ENCODE measurements at places on chromosomes 1 and 21. TPM values are rescaled to one million over a fixed set of nuclear protein-coding genes. Genes with fewer than 3 reads are reported as not detected.

The SLAMF7 gene
- total RNA-seq = 90.0 TPM

The LAMC1 gene
- total RNA-seq = 0.22 TPM

The CCDC17 gene
- 1.7 TPM for total RNA-seq

The LAMC2 gene
- not detected for total RNA-seq

The SPSB1 gene
- 1.5 TPM for total RNA-seq

The CYP4A22 gene
- total RNA-seq = not detected

The ZBTB18 gene
- total RNA-seq = 8.2 TPM

DNA sequence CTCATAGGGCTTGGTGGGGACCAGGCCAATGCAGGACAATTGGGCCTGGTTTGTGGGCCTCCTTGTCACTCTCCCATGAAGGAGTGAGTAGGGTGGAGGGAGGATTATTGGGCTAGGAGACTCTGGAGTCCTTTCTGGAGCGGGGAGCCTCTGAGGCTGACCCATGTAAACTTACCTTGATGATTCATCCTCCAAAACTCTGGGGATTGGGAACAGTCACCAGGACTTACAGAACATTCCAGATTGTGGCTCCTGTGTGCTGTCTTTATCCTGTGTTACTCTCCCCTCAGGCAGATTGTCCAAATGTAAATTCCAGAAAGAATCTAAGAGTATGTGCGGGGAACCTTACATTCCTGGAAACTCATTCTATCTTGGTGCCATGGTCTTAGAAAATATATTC lies 197.6 kb downstream of the CAMTA1 start:
- no peak overlapping the region for H3K4me3 ChIP-seq
- H3K27ac ChIP-seq = no peak overlapping the region
- no peak for DNase-seq
- no peaks in the 10 kb centered on the region for H3K4me1 ChIP-seq

DNA sequence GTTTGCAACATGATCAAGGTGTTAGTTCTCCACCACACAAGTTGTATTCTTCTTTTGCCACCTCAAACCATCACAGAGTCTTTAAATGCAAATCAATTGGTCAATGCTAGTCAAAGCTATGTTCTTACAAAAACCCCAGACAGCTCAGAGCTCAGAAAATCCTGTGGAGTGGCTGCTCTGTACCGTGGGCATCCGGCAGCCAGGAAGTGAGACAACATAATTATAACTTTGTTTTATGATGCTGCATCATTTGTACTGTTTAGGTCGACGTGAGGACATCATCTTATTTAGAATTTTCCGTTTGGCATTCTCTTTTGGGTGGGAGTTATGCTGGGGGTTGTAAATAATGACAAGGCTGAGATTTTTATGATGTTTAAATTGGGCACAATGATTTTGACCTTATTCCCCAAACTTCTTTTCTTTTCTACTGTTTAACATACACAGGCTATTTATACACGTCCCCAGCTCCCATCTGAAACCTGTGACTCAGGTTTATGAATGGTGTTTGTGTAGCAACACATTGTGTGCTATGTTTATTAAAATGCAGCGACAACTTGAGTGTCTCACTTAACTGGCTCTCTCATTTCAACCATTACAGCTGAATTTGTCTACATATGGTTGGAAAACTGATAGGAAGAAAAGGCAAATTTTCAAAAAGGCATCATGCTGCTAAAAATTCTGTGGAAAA lies 124.0 kb downstream of the CNIH3 start:
- no peak for DNase-seq
- H3K4me1 ChIP-seq = peaks cover 16% of the 10 kb centered on the region
- no peak overlapping the region for H3K4me3 ChIP-seq

DNA sequence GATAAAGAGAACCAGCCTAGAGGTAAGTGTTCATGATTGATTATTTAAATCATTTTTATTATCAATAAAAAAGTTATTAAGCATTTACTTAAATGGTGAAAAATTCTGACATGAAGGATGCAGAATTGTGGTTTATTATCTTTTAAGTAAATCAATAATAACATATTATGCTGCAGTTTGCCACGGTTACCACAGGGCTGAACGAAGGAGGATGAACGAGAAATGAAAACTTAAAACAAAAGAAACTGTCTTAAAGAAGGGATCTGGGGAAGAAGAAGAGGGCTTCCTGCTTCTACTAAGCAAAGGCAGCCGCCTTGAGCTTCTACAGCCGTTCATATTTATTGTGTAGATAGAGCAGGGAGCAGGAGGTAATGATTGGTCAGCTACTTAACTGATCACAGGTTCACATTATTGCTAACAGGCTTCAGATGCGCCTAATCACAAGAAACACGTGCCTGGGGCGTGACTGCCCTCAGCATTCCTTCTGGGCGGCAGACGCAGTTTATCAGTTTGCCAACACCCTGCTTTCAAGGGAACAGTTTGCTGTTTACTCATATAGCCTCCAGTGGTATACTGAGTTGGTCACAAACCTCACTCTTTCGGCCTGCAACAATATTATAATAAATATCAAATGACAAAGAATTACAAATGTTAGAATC lies 5.8 kb upstream of the FNBP1L start:
- no peaks in the 10 kb centered on the region for H3K36me3 ChIP-seq
- H3K27ac ChIP-seq = no peak overlapping the region
- no peak overlapping the region for H3K4me3 ChIP-seq
- no peaks in the 10 kb centered on the region for H3K4me1 ChIP-seq
- no peak for DNase-seq

DNA sequence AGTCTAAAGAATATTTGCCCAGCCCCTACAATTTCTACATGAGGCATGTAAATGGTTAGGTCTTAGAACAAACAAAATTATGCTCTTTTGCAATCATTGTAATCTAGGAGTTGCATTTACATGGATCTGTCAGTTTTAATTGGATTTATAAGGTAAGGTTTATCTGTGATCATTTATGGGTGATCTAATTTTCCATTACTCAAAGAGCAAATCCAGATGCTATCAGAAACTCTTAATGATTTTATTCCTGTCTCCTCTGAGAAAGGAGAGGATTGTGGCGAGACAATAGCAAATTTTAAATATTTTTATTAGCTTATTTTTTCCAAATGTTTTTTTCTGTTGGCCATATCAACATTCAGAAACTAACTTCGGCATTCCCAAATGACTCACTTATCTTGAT lies 14.2 kb upstream of the NEGR1 start:
- H3K27ac ChIP-seq = no peak overlapping the region
- no peak overlapping the region for H3K4me3 ChIP-seq
- DNase-seq = no peak
- no peaks in the 10 kb centered on the region for H3K36me3 ChIP-seq
- H3K27me3 ChIP-seq = peaks cover 3% of the 10 kb centered on the region
- H3K4me1 ChIP-seq = no peaks in the 10 kb centered on the region

- no peak overlapping the region for H3K27ac ChIP-seq
- no peak overlapping the region for H3K4me3 ChIP-seq
- H3K4me1 ChIP-seq = no peaks in the 10 kb centered on the region
- H3K36me3 ChIP-seq = no peaks in the 10 kb centered on the region
- no peaks in the 10 kb centered on the region for H3K27me3 ChIP-seq
Measured at GRCh38 chr1:247822060-247822459, 1.9 kb downstream of the OR14A16 start.

DNA sequence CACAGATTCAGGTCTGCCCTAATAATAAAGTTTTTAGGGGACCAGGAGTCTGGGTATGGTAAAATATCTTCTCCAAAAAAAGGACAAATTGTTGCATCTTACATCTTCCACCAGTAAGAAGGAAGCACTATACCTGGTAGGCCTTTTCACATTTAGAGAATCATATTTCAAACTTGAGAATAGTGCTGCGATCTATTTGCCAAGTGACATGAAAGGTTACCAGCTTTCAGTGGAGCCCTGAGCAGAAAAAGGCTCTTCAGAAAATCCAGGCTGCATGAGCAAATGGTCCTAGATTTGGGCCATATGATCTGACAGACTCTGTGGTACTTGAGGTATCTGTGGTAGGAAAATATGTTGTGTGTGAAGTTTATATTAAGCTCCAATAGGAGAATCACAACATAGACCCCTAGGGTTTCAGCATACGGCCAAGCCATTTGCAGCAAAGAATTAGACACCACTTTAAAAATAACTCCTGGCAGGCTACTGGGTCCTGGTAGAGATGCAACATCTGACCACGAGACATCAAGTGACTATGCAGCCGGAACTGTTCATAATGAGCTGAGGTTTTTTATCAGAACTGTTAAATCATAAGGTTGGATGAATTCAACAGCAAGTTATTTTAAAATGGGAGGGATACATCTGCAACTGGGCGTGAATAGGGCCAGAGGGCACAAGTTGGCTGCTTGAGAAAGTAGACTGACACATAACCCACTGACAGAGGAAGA lies 38.6 kb upstream of the CCDC190 start:
- peaks cover 5% of the 10 kb centered on the region for H3K27me3 ChIP-seq
- no peak overlapping the region for H3K27ac ChIP-seq
- no peaks in the 10 kb centered on the region for H3K4me1 ChIP-seq
- no peak for DNase-seq

DNA sequence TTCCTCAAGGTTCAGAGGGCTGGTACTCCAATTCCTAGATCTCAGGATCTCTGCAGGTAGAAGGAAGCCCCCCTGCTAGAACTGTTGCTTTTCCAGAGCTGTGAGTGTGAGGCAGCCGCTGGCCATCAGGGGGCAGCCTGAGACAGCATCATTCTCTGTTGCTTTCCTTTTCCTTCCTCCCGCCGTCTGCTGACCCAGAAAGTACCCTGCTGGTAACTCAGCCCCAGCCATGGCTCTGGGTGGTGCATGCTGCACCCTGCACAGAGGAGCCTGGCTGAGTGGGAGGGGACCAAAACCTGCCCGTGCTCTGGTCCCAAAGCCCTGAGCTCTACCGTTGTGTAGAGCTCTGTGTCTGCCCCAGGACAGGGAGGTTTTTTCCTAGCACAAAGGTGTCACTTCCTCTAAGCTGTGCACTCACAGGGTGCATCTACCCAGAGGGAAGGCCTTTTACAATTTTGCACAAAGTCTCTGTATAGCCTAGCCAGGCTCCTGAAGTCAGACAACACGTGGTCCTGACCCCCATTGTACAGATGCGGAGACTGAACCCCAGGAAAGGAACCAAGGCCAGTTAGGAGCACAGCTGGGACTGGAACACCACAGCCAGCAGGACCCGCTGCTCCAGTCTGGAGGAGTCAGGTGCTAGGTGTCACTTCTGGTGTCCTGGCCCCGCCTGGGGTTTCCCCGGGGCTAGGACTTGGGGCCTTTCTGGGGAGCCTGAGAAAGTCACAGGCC lies 5.6 kb upstream of the FAM131C start:
- H3K4me3 ChIP-seq = peak overlapping the region; percentile 54
- H3K27ac ChIP-seq = peak overlapping the region; percentile 67
- peaks cover 5% of the 10 kb centered on the region for H3K27me3 ChIP-seq

GRCh38 chr1:192010406-192010805 lies 147.9 kb upstream of the RGS18 start:
- no peaks in the 10 kb centered on the region for H3K27me3 ChIP-seq
- no peak overlapping the region for H3K4me3 ChIP-seq
- H3K27ac ChIP-seq = no peak overlapping the region
- H3K4me1 ChIP-seq = no peaks in the 10 kb centered on the region
- DNase-seq = no peak
- no peaks in the 10 kb centered on the region for H3K36me3 ChIP-seq

DNA sequence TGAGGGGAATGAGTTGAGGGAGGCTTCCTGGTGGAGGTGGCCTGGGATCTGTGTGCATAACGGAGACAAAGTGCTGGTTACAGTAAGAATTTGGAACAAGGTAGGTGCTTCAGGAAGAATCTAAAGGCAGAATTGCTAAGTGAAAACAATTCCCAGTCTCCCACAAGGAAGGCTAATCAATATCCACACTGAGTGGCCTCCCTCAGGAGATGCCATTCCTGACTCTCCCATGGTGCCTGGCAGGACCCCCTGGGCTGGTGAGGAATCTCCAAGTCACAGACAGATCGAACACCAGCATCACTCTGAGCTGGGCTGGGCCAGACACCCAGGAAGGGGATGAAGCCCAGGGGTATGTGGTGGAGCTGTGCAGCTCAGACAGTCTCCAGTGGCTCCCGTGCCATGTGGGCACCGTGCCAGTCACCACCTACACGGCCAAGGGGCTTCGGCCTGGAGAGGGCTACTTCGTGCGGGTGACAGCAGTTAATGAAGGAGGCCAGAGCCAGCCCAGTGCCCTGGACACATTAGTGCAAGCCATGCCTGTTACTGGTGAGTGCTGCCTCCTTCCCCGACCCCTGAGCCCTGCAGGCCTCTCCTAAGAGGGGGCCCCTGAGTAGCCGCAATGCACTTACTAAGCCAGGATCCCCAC lies 30.7 kb downstream of the IGFN1 start:
- H3K27me3 ChIP-seq = no peaks in the 10 kb centered on the region
- no peaks in the 10 kb centered on the region for H3K36me3 ChIP-seq
- H3K4me3 ChIP-seq = no peak overlapping the region
- DNase-seq = no peak

DNA sequence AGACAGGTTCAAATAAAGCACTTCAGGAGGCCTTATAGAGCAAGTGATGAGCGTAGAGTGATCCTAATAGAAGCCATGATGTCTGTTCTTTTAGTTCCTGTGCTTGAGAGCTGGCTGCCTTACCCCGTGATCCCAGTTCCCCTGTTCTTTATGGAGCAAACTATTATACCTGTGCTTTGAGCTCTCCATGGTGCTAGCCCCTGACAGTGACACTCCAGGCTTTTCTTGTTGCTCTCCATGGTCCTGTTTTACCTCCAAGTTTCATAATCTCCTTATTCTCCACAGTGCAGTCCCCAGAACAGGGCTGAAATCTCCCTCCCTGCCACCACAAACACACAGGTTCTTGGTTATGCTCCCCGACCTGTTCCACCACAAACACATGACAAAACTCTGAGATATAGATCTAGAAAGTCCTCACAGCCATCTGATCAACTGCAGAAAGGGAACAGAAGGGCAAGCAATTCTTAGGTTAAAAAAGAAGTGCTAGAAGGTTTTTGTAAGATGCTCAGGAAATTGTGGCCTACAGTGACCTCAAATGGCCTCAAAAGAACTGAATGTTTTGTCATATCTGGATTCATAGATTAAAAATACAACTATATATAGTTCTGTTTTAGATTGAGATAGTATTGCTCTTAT lies 6.0 kb downstream of the CADM3 start:
- H3K36me3 ChIP-seq = no peaks in the 10 kb centered on the region
- H3K27ac ChIP-seq = no peak overlapping the region
- peak; percentile 63 for DNase-seq
- H3K4me1 ChIP-seq = no peaks in the 10 kb centered on the region

- H3K27ac ChIP-seq = no peak overlapping the region
- no peaks in the 10 kb centered on the region for H3K4me1 ChIP-seq
- peaks cover 6% of the 10 kb centered on the region for H3K27me3 ChIP-seq
Measured at GRCh38 chr1:204746838-204747442, 61.4 kb upstream of the LRRN2 start.

- no peaks in the 10 kb centered on the region for H3K27me3 ChIP-seq
- peaks cover 2% of the 10 kb centered on the region for H3K4me1 ChIP-seq
- no peaks in the 10 kb centered on the region for H3K36me3 ChIP-seq
- DNase-seq = peak; percentile 34
- no peak overlapping the region for H3K4me3 ChIP-seq
Measured at GRCh38 chr1:155591770-155592169, 18.2 kb upstream of the MSTO1 start.
